ENCODE measurements at places on chromosomes 16 and 17. TPM values are rescaled to one million over a fixed set of nuclear protein-coding genes. Genes with fewer than 3 reads are reported as not detected.

DNA sequence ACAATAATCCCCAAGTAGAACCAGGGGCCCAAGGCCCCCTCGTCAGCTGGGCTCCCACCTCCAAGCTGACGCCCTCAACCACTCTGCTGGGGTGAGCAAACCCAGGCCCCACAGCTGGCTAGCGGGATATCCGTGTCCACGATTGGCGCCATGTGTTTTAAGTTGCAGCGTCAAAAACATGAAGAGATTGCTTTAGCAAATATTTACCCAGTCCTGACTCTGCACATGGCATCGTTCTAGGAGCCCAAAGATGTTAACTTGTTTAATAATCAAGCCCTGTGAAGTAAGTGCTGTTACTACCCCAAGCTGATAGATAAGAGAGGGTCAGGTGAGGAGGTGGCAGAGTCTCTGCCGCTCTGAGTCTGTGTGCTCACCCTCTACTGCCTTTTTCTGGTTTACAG lies 344 bp upstream of the SEPTIN12 start:
- no peak for DNase-seq

Gene PMFBP1
- not detected for total RNA-seq

- no peak for DNase-seq
Observed at GRCh38 chr17:3695129-3695722, 729 bp downstream of the P2RX5 start.

Gene FAM20A
- 0.13 TPM for total RNA-seq

- DNase-seq = no peak
Observed at GRCh38 chr16:57045694-57046381, 46.5 kb upstream of the CPNE2 start.

DNA sequence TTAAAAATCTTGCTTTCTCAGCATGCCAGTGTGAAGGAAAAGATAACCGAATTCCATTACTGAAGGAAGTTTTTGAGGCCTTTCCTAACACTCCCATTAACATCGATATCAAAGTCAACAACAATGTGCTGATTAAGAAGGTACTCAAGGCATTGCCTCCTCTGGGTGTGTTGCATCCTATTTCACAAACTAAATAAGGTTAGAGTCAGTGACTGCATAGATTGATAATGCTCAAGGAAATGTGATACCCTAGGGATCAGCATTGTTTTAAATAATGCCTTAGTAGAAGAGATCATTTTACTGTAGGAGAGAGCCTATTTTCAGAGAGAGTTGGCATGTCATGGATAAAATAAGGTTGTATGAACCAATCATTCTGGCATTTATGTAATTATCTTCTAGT lies 36.8 kb downstream of the GDPD1 start:
- no peak for DNase-seq

Measured in kidney epithelial cell (primary cell).